Right lung (tissue), 10 donors: ENCODE measurements at places on chromosomes 12 and 14. TPM values are rescaled to one million over a fixed set of nuclear protein-coding genes. Genes with fewer than 3 reads are reported as not detected.

The CKB gene
- 319 TPM for polyA plus RNA-seq

GRCh38 chr12:89135976-89136634 lies 216.2 kb downstream of the DUSP6 start:
- no peak for DNase-seq

- no peak for DNase-seq
Observed at GRCh38 chr12:103571286-103571685, 15.8 kb upstream of the STAB2 start.

DNA sequence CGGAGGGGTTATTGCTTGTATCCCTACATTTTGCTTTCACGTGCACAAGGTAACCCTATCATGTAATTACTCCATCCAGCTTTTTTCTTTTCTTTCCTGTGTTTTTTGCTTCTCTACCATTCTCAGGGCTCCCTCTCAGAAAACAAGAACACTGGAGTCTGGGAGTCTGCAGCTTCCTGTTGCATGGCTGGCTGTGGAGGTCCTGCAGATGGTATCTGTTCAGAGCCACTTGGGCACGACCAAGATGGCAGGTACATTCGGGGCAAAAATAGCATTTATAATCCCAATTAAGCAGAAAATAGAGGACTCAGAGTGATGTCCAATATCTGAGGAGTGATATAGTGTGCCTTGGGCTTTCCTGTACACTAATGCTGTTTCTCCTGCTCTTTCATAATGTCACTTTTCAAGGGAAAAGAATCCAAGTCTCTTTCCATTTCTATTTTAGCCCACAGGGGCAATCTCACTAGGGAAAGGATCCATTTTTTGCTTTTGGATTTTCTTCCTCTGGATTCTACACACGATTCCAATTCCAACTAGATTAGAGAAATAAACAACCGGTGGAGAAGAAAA lies 3.2 kb upstream of the NUMB start:
- DNase-seq, result no peak

GRCh38 chr14:93936245-93936644 lies 9.1 kb downstream of the FAM181A start:
- DNase-seq, result no peak

GRCh38 chr12:105724641-105725040 lies 394.1 kb downstream of the C12orf75 start:
- DNase-seq, result no peak

DNA sequence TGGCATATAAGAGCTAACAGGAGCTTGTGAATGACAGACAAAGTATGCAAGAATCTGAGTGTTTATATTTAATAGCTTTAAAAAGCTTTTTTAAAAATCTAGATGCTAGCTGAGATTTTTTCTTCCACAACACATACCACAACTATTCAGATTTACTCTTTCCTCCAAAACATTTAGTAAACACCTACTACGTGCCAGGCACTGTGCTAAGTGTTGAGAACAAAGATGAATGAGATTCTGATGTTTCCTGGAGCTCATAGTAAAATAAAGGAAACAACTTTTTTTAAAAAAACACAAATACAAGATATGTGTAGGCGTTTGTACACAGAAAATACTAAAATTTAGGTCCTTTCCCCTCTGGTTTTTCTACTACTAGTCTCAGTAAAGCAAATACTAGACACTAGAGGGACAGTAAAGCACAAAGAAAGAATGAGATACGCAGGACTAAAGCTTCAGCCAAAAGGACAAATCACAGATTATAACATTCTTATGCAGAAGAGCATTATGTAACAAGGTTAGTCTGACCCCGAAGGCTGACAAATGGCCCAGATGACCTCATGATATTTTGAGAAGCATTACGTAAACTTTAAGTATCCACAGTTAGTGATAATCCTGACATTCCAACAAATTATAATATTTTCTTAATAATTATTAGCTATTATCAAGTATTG lies 78.6 kb upstream of the PAWR start:
- DNase-seq, result no peak

- DNase-seq, result no peak
Observed at GRCh38 chr12:66925083-66925482, 246.2 kb upstream of the GRIP1 start.
